ENCODE measurements at places on chromosomes 2 and 18.

GRCh38 chr2:180733330-180733729, 247.1 kb upstream of the UBE2E3 start:
- no peak for DNase-seq

- no peak for DNase-seq
Measured at GRCh38 chr2:103788951-103789350, 1027.1 kb downstream of the TMEM182 start.

- no peak for DNase-seq
Measured at GRCh38 chr2:207616185-207616584, 9.0 kb downstream of the METTL21A start.

GRCh38 chr18:24055009-24055804, 40.7 kb downstream of the TTC39C start:
- no peak for DNase-seq

- DNase-seq: no peak
Measured at GRCh38 chr18:25825056-25825455, 265.4 kb downstream of the SS18 start.

GRCh38 chr2:67883316-67884087, 179.3 kb downstream of the C1D start:
- DNase-seq: no peak

DNA sequence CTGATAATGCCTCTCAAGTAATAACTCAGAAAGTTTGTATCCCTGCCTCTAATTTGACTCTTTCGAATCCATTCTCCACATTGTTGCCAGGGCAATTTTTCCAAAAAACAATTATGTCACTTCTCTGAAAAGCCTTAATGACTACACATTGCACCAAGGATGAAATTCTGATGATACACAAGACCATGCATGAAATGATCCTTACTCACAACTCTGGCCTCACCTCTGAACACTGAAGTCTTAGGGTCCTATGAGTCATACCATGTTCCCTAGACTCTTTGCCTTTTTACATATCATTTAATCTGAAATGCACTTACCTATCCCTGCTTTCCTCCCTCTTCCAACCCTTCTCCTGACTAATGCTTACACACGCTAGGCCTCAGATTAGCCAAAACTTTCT, 51.0 kb downstream of the WDPCP start:
- DNase-seq: no peak

All from T follicular helper cell (primary cell).